Mucosa of gallbladder (tissue), 1 donor: ENCODE measurements at places on chromosomes 7 and 10.

DNA sequence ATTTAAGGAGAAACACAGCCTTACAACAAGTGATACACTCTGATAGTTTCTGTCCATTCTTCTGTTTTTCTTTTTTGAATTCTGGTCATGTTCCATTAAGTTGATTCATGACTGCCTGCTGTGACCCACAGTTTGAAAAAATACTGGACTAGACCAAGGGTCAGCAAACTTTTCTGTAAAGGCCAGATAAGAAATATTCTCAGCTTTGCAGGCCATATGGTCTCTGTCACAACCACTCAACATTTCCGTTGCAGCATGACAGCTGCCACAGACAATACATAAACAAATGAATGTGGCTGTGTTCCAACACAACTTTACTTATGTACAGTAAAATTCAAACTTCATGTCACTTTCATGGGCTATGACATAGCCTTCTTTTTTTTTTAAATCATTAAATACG lies 156.7 kb downstream of the PLXNA4 start:
- DNase-seq = no peak

- DNase-seq = no peak
Observed at GRCh38 chr7:67947646-67948045, 951.0 kb downstream of the TYW1 start.

DNA sequence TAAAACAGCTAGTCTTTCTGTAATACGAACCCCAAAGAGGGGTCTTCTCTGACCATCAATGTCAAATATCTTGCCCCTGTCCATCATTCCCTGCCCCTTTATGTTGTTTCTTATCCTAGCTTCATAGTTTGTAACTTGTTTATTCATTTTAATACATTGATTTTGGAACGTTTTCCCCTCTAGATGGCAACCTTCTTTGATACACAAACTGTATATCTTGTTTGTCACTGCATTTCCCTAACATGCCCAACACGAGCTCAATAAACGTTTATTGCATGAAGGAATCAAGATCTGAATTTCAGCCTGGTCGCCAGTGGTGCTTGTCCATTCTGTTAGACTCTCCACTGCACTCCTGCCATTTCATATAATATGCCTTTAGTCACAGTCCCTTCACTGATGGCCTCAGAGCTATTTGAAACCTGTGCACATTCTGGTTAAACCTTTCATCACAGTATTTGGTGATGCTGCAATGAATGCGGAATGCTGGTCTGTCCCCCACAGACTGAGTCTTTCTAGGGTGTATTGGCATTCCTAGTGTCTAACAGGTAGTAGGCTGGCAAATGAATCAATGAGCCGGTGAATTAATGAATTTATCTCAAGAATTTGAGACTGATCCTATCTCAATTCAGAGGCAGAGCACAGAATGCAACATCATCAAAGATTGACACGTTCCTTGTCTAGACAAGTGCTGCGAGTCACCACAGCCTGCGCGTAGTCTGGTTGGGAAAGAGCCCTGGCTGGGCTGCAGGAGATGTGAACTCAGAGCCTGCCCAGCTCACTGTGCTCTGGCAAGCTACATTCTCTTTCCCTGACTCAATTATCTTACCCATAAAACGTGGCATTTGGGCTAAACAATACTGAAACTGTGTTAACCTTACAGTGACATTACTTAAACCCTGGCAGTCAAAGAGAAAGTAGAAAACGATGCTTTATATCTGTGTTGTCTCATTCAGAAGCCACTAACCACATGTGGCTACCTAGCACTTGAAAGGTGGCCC lies 55.2 kb upstream of the FRMD4A start:
- no peak for DNase-seq

- DNase-seq = no peak
Observed at GRCh38 chr10:122780391-122780790, 65.3 kb downstream of the CUZD1 start.

DNA sequence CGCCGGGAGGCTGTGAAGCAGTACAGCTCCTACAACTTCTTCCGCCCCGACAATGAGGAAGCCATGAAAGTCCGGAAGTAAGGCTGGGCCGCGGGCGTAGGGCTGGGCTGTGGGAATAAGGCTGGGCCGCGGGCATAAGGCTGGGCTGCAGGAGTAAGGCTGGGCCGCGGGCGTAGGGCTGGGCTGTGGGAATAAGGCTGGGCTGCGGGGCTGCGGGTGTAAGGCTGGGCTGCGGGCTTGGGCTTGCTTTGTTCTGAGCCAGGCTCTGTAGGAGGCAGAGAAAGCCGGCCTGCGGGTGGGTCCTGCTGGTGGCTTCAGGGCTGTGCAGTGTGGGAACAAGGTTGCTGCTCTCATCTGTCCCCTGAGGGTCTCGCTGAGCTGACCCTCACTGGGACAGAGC lies 12.5 kb downstream of the PFKFB3 start:
- no peak for DNase-seq

- DNase-seq = no peak
Observed at GRCh38 chr10:78768041-78768835, 300.5 kb upstream of the ZMIZ1 start.

DNA sequence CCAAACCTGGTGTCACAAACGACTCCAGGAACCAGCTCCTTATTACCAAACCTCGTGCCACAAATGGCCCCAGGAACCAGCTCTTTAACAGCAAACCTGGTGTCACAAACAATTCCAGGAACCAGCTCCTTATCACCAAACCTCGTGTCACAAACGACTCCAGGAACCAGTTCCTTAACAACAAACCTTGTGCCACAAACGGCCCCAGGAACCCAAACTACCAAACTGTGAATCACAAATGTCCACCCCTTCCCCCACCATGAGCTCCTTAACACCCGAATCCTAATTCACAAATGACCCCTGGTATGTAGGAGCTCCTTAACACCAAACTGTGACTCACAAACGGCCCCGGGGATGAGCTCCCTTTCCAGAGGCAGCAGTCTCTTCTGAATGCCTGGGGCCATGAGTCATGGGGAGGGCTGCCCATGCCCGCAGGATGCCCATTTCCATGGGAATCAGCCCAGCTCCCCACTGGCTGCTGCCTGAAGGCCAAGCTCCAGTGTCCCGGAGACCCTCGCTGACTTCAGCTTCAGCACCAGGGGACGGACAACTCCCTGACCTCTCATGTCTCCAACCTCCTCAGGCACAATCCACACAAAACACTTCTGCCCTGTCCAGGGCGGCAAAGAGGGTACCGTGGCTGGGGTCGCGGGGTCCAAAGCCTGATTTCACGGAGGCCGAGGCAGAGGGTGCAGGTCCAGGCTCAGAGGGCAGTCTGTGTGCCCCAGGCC lies 213.1 kb downstream of the ELFN1 start:
- no peak for DNase-seq

DNA sequence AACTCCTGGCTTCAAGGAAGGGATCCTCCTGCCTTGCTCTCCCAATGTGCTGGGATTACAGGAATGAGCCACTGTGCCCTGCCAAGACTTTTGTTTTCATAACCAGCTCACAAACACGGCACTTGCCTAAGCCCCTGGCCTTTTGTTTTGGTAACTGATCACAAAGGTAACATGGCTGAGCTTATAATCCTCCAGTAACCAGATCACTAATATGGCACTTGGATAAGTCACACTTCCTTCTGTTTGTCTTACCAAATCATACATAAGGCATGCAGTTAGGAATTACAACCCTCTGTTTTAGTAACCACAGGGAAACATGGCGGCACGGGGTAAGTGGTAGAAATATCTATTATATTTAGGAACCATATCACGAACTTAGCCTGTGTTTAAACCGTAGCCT lies 577.1 kb downstream of the CALN1 start:
- DNase-seq = no peak

- no peak for DNase-seq
Observed at GRCh38 chr10:115093776-115094408, 727 bp downstream of the ATRNL1 start.

DNA sequence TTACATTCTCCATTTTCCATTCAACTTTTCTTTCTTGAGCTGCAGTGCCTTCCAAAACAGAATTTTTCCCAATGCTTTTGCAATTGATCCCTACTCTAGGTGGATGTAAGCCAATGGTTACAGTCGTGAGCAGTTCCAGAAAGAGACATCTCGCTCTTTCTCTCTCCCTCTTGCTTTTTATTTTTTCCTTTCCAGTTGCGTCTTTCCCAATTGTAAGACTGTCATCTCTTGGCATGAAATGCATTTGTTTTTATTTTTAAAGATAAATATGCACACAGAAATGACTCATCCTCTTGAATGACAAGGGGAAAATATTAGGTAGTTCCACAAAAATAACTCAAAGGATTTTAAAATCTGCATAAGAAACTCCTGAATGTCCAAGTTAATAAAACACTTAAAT lies 25.1 kb downstream of the GLI3 start:
- no peak for DNase-seq

DNA sequence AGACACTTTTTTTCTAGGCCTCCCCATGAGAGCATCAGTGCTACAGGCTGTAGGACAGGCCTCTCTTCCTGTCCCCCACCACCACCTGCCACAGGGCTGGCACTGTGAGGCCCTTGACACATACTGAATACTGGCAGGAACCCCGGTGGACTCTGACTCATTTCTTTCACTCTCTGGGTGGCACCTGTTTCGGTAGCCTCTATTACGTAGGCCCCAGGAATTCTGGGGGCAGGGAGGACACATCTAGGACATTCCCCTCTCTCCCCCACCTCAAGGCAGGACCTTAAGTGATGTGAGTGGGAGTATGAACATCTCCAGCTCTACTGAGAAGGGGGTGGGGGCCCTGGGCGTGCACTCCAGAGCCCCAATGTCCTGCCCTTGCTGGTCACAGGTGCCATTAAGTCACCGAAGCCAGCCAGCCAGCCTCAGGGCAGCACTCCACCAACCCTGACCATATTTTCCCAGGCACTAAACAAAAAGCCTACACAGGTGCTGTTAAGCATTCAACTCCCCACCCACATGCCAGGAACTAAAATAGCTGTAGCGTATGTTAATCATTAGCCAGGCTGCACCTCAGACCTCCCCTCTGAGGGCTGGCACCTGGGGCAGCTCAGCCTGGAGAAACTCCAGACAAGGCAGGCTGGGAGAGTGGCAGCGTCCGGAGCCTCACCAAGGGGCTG lies 8.9 kb downstream of the ANXA11 start:
- DNase-seq = peak; percentile 88

DNA sequence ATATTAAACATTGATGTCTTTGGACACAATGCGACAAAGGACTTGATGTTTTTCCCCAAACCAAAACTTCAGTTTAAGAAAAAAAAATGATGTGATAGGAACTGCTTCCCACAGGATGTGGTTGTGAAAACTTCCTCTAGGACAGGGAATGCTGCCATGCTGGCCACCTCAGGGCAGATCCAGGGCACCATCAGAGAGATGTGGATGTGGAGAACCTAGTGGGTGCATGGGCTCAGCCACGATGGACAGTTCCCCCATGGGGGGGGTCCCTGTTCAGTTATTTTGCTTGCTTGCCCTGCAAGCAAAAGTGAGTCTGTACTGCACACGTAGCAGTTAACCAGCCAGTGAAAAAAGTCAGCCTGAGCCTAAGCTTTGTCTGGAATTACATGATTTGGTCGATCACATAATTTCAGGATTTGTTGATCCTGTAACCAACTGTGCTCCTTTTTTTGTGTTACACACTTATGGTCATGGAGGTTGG lies 36.3 kb downstream of the LAMB4 start:
- no peak for DNase-seq

GRCh38 chr7:155489862-155490696 lies 32.1 kb downstream of the EN2 start:
- DNase-seq = no peak

DNA sequence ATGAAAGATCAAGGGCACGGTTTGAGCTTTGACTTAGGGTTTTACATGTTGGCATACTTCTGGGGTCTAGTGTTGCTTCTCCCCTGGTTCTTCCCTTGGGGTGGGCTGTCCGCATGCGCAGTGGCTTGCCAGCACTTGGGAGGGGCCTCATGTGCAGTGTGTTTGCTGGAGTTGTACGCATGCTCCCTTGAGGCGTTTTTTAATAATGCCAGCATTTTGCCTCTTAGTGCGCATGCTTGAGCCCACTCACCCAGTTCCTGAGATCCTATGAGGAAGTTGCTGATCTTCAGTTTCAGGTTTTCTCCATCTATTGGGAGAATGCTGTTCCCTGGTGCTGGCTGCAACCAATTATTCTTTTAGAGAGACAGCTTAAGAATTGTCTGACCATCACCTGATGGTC lies 113.4 kb upstream of the GPR141 start:
- DNase-seq = no peak

GRCh38 chr7:157795199-157795598 lies 458.4 kb downstream of the DNAJB6 start:
- DNase-seq = no peak

DNA sequence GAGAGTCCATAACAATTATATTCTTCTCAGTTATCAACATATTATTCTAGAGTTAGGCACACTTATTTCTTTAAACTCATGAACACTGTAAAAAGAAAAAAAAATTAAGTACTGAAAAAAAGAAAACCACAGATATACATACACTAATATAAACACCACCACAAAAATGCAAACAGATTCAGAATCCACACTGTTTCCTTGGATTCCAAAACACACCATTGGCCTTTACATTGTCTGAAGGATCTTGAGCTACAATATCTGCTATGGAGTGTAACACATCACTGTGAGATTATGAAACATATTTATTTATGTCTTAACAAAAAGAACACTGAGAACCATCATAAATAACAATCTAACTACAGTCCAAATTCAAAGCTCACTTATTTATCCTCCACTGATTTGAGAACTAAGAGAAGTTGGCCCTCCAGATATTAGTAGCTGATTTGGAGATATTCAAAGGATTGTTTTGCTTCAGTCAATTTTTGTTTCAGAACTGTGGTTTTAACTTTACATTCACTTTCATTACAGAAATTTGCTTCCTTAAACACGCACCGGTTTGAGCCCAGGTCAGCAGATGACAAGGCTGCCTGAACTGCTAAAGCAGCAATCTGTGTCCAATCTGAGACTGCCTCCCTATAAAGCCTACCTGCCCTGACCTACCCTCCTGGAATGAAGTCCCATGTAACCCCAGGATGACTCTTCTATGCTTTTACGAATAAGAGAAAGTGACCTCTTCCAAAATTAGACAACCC lies 47.0 kb upstream of the CDK1 start:
- DNase-seq = no peak

- DNase-seq = no peak
Observed at GRCh38 chr7:48643431-48644013, 280.8 kb upstream of the CDC14C start.

- no peak for DNase-seq
Observed at GRCh38 chr7:18626086-18626485, 130.5 kb downstream of the HDAC9 start.

DNA sequence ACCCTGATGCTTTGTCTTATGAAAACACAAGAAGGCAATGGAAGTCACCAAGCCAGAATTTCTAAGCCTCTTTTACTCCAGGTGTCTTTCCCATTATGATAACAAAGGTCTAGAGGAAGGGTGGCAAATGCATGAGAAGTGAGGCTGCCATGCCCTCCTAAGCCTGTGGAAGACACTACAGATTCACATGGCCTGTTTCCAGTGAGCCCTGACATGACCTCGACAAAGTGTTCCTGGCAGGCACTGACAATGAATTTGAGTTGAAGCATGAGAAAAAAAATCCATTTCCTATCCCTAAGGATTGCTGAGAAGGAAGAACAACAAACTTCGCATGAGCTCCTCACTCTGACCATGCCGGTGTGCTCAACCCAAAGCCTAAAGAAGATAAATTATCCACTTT lies 268.0 kb downstream of the HTR7 start:
- no peak for DNase-seq
